Stimulated activated CD4-positive, alpha-beta T cell treated with anti-CD3 and anti-CD28 coated beads, Interleukin-1b, Interleukin-23, amount 100 ng/mL, for 1 hour (primary cell): ENCODE measurements at places on chromosomes 16 and 17.
A peak's percentile ranks its signal among the peaks of the same experiment; 100 is the strongest.

- no peak for DNase-seq
Measured at GRCh38 chr17:70021726-70022125, 53.3 kb upstream of the KCNJ16 start.

DNA sequence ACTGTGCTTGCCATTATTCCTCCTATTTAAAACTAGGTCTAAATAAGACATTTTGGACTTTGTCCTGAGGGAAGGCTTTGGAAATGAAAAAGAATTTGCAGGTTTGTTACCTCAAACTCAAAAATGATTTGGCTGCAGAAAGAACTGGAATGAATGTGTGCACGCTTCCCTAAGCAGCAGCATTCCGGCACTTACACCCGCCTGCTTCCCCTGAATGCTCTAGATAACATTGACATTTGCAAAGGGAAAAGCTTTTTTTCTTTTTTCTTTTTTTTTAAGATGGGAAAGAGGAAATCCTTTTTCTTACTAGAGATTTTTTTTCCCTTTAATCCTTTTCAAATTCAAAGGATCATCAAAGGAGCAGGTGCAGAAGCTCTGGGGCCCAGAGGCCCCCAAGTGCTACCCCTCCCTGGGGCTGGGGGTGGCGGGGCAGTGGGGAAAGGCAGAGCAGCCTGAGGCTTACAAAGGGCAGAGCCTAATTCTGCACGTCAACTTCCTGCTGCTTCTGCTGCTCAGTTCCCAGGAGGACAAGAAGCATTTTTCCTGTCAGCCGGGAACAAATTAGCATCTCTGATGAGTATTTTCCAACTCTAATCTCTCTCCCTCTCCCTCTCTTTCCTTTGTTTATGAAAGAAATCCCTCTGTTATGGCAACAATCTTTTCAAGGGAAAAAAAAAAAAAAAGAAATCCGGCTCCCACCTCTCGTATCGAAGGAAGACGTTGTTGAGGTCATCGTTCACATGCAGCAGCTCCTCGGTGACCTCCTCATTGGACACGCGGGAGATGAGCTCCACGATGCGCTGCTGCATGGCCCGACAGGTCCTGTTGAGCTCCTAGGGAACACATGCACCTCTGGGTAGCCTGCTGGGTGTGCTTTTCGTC, 32.1 kb upstream of the SREBF1 start:
- no peak for DNase-seq

- DNase-seq, result no peak
Measured at GRCh38 chr16:7372095-7372494, 39.5 kb downstream of the RBFOX1 start.

DNA sequence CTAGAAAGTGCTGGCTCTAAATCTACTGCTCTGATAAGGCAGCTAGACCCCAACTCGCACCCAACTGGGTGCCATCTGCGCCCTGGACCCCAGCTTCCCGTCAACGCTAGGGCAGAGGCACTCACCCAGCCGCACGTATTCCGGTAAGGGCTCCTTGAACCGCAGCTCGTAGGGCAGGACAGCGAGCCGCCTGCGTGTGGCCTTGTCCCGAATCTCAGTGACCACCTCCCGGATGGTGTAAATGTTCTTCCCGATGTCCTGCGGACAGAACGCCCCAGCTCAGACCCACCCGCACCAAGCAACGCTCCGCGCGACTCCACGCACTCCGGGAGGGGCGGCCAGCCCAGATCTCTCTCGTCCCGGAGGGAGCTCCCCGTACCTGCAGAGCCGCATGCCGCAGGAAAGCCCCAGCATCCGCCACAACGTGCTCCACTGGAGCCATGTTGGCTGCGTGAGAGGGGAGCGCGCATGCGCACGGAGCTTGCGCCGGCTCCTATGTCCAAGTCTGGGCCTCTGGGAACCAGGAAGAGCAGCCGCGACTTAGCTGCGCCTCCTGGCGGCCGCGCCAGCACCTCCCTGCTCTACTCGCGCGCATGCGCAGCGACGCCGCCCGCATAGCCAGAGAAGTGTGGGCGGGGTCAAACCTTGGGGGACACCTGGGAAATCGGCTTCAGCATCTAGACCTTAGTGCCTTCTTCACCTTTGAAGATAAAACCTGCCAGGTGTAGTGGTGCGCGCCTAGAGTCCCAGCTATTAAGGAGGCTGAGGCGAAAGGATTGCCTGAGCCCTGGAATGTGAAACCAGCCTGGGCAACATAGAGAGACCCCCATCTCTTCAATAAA, at the start of gene NOB1:
Gene NOB1, minus strand, starts transcription at position 458 of the 842 bp plus-strand sequence. Its CDS starts 16 bp downstream, at position 442.
- DNase-seq, result peak; percentile 88

GRCh38 chr16:12188061-12188934, 211.8 kb downstream of the SNX29 start:
- no peak for DNase-seq

DNA sequence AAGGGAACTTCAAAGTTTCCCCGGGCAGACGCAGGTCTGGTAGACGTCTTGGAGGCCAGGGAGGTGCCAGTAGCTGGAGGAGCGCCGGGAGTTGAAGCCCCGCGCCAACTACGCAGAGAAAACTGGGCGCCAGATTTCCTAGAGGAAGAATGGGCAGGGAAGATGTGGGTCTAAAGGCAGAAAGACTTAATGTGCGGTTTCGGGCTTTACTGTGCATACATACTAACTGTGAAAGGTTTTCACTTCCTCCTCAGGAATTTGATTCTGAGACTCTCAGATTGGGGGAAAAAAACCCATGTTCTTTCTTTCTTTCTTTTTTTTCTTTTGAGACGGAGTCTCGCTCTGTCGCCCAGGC, 331 bp upstream of the ZNF287 start:
- no peak for DNase-seq

GRCh38 chr17:47332287-47332686, 8.5 kb downstream of the EFCAB13 start:
- no peak for DNase-seq

DNA sequence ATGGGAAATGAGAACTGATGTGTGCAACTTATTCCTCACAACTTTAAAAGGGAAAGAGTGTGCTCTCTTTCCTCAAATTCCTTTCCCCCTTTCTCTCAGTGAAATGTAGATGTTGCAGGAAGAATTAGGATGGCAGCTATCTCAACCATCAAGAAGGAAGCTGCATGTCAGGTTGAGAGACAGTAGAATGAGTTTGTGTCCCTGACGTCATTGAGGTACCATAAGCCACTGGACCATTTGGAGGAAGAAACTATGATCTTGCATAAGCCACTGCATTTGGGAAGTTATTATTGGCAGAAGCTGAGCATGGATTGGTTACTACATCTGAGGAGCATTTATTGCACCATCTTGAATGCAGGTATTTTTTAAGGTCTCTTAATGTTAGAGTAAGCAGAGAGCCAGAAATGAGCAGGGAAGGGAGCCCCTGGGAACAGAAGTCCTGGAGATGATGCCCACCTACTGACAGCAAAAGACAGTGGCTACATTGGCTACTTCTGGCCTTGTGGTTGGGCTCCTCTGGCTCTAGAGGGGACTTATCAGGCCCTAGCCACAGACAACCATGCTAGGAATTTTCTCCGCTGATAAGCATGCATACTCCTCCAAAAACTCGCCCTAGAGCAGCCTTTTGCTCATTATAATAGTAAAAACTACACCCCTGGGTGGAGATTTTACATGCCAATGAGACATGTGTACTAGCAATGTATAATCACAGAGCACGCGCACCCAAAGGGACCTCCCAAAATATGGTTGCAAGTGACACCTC, 249.0 kb upstream of the SALL1 start:
- DNase-seq, result no peak

- no peak for DNase-seq
Measured at GRCh38 chr16:89601906-89602272, 11.6 kb upstream of the DPEP1 start.

- DNase-seq, result no peak
Measured at GRCh38 chr17:32159586-32160438, 17.5 kb downstream of the RHOT1 start.

- DNase-seq, result no peak
Measured at GRCh38 chr17:66661411-66662256, 173.3 kb upstream of the CACNG5 start.

DNA sequence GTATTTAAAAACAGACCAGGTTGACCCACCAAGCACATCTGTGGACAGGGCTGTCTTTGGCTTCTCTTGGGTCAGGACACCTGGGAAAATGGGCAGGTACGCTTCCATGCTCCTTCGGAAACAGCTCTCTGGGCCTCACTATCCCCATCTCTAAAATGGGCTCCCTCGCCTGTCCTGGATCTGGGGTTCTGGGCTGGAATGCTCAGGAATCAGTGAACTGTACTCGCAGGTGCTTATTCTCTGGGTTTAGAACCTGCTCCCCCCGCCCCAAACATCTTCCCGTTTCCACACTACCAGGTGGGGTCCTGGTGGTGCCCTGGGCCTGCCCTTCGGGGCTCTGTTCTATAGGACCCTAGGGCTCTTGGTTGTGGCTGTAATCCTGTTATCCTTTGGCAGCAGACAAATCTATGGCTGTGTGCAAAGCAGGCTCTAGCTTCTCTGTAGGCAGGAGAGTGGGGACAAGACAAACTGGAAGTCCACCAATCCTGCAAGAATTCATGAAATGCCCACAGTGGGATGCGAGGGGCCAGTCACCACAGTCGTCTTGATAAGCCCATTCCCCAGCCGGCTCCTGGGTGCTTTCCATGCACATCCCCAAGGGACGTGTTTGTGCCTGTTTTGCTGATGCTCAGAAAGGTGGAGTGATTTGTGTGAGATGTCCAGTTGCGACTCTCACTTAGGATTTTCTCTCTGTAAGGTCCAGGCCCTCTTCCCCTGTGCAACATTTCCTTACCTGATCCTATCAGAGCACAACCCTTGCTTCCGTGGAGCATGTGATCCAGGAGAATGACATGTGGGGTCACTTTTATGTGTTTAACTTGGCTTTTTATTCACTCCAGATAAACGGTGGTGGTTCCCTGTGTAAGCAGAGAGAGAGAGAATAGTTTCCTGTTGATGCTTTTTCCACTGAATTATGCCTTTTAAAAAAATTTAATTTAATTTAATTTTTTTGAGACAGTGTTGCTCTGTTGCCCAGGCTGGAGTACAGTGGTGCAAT, 37.2 kb downstream of the HAPSTR1 start:
- no peak for DNase-seq

- peak; percentile 51 for DNase-seq
Measured at GRCh38 chr16:66483689-66484452, 56.8 kb downstream of the BEAN1 start.

DNA sequence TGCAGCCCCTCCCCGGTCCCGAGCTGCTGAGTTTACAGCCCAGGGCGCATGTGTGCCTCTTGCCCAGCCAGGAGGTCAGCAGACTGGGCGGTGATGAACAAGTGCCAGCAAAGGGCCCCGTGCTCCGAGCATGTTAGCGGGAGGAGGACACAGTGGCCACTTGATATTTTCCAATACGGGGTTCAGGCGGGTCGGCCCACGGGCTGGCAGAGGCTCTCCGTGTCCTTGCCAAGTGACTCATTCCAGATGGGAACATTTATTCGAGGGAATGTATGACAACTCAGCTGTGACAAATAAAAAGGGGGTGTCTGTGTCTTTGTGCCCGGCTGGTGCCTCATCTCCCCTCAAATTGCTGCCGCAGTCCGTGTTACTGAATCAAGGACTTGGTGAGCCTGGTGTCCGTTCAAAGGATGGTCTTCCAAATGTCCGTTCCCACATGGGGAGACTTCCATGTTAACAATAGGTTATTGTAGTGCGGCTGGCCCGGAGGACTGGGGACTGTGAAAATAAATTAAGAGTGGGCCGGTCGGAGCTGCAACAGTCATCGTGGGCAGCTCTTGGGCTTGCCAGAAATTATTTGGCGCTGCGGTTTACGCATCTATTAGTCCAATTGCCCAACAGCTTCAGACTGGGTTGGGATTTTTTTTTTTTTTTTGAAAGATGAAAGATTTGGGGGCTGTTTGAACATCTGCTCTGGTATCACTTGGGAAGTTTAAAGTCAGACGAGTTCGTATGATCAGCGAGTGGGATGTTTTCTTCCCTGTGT, 174.0 kb upstream of the CIBAR2 start:
- DNase-seq, result no peak

- DNase-seq, result no peak
Measured at GRCh38 chr17:74180336-74180735, 23.1 kb upstream of the RPL38 start.

DNA sequence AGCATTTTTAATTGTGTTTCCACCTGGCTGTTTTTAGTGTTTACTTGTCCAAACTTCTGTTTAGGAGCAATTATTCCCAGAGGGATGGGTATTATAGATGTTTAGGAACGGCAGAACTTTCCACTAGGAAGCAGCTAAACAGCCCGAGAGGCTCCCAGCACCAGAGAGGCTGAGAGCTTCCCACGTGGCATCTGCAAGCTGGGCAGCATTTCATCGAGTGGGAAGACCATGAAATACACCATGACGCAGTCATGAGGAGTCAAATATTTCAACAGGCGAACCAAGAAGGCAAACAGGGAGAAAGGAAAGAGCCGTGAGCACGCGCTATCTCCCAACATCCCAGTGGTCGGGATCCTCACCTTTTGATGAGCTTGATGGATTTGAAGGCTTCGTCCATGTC, 24.1 kb downstream of the TMEM204 start:
- no peak for DNase-seq

DNA sequence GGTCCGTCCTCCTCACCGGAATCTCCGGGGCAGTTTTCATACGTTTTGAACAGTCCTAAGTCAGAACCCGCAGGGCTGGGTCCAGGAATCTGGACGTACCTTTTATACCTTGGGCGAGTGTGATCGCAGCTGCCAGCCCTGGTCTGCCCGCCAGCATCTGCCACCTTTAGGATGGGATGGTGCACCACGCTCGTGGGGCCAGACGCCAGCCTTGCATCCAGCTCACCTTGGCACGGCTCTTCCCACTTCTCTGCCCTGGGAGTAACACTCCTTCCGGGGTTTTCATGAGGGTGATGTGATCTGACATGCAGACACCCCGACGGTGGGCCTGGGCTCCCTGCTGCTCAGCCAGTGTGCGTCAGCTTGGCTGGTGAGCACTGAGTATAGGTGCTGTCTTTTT, 66.6 kb upstream of the ZNF469 start:
- DNase-seq, result no peak

DNA sequence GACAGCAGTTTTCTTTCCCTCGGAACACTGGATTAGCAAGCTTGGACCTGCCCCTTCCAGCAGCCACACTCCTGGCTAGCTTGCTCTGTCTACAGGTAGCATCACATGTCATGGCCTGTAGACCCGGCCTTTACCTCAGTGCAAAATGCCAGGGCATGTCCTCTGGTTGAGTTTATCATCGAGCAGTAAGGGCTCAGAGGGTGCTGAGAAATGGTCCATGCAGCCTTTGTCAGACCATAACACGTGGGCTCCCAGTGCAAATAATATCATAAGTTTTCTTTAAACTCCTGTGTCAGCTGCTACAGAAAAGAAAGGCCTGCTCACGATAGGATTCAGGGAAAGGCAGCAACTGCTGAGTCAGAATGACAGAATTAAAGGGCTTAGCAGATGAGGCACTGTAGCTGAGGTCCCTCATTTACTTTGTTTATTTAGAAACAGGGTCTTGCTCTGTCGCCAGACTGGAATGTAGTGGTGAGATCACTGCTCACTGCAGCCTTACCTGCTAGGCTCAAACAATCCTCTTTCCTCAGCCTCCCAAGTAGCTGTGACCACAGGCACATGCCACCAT, 8.0 kb upstream of the GNA13 start:
- no peak for DNase-seq

- no peak for DNase-seq
Measured at GRCh38 chr16:80389338-80389737, 151.5 kb upstream of the DYNLRB2 start.

- no peak for DNase-seq
Measured at GRCh38 chr17:60077226-60077625, 1.5 kb downstream of the HEATR6 start.

- DNase-seq, result peak; percentile 30
Measured at GRCh38 chr17:48012151-48012520, 25.5 kb downstream of the COPZ2 start.

GRCh38 chr17:38852771-38853291, 690 bp downstream of the RPL23 start:
- no peak for DNase-seq
